ENCODE measurements at places on chromosomes 2 and 18.

- no peak for DNase-seq
Observed at GRCh38 chr2:181770150-181770549, 89.8 kb upstream of the NEUROD1 start.

DNA sequence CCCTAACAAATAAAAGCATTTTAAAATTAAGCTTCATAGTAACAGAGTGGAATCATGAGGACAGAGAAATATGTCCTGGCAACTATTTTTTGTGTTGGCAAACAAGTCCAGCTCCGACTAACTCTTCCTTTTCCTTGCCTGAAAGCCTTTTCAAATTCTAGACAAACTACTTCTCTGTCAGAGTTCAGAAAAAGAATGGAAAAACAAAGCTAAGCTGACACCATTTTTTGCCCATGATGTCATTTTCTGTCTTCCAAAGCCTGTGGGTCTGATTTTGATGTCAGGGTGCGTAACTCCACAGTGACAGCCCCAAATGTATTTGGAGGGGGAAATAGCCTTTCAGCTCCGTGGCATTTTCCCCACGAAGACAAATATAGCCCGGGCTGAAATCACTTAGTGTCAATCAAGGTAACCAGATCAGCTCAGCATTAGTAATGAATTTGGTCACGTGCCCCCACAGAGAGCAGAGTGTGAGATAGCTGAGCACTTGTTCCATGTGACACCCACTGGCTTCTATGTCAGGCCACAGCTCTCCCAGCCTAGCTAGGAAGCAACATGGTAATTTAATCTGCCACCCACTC lies 233.0 kb upstream of the SIX2 start:
- peak; percentile 34 for DNase-seq

DNA sequence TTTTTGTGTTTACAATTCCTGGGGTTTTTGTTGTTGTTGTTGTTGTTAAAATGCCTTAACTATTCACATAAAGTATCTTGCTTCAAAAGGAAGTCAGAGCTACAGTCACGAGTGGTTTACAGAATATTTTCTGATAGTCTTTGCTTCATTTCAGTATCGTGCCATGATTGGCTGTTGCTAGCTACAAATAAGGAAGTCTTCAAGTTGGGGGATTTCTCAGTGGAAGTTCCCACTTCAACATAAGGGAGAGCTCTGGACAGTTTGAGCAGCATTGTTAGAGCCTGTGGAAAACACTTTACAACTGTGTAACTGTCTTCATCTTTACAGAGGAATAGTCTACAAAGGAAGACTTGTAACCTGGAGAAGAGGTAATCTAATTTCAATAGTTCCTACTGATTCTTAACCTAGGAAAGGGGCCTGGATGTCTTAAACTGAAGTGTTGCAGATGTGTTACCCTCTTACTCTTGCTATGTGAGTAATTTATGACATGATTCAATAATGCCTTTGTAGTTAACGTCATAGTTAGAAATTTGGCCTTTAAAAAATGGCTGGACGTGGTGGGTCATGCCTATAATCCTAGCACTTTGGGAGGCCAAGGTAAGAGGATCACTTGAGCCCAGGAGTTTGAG lies 23.4 kb upstream of the TANK start:
- peak; percentile 89 for DNase-seq

DNA sequence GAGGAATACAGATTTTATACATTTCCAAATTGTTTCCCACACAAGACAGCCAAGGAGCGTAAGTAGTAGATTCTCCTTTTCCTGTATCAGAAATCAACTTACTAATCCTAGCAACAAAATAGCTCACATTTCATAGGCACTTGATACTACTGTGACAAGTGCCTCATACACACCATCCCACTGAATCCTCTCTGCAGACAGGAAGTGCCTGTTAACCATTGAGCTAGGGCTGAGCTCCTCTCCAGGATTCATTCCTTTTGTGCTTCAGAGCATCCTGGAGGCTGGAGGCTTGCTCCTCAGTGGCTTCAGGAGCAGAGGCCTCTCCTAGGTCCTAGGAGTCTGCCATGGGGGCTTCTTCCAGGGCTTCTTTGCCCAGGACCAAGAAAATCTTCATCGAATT lies 20.8 kb upstream of the ZNF396 start:
- DNase-seq = no peak

DNA sequence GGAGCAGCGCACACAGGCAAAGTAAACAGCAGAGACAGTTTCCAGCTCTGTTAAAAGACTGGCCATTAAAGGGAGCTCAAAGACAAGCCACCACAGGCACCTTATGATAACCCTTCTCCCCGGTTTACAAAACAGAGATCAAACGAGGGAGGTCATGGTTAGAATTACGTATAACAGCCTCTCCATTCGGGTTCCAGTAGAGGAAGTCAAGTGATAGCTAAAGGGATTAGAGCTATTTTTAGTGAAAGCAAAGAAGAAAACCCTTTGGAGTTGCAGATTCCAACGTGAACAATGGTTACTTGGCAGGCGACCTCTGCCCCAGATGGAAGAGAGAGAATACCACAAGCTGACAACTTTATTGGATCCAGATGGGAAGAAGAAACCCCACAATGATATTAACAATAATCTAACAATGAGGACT lies 31.2 kb upstream of the EDAR start:
- peak; percentile 46 for DNase-seq

DNA sequence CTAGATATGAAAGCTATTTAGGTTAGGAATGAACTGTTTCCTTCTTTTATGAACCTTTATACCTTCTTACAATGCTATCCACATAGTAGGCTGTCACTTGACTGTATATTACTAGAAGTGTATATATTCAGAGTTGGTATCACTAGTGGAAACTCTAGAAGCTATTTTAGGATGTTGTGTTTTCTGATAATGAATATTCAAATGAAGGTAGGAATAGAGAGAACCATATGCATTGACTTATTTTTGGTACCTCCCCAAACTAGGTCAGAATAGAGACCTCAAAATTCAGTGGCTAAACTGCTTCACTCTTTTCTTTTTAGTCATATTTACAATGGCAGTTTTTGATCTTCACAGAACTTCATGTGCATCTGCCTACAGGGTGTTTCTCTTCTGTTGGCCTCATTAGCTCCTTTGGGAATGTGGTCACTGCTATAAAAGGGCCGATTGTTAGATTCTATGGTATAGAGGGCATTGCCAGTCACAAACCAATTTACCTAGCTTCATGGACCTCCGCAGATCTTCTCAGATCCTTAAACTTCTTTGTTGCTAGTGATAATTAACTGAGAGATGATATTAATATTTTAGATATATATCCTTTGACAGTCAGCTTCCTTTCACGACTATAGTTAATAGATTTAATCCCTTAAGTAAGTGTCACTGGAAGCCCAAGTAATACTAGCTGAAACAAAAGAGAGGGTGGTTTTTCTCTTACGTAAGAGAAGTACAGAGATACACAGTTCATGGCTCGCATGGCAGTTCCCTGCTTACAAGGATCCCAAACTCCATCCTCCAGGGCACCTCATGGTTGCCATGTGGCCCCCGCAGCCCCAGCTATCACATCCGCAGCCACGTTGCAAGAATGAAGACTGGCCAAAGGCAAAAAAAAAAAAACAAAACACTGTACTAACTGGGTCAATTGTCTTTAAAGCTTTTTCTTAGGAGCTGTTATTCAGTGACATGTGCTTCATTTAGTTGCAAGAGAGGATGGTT lies 61.0 kb downstream of the TSPYL6 start:
- no peak for DNase-seq

DNA sequence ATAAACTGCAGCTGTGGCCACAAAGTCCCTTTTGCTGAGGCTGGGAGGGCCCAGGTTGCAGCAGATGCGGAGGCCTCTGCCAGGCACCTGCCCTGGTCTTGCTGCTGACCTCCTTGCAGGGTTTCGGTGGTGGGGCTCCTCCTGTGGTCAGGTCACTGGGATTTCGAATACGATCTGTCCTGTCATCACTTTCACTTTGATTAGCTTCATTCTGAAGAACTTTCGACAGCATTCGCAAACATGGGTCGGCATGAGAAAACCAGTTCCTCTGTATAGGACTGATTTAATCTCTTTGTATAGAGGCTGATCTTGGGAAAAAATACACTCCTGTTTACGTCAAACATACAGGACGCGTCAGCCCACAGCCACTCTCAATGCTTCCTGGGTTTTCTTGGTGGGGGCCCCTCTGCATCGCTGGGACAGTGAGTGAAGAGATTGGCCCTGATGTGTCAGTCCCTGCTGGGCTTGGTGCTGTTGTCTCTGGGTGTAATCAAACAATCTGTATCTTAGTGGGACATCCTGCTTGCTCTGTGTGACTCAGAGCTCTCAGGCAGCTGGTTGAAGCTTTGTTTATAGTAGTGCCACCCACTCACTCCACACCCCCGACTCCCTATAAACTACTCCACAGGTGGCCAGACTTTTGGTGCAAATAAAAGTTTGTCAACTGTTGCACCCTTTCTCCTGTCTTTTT lies 209.4 kb upstream of the CXCR4 start:
- DNase-seq = peak; percentile 16

DNA sequence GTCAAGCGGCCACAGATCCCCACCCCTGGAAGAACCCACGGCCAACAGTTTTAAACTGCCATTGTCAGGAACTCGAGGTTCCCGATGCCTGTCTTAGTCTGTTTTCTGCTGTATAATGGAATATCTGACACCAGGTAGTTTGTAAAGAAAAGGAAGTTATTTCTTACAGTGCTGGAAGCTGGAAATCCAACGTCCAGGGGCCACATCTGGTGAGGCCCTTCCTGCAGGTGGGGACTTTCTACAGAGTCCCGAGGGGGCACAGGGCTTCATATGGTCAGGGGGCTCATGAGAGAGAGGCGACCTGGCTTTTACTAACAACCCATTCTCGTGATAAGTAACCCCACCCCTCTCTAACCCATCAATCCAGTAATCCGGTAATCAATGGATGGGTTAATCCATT lies 501.6 kb upstream of the MYT1L start:
- no peak for DNase-seq

DNA sequence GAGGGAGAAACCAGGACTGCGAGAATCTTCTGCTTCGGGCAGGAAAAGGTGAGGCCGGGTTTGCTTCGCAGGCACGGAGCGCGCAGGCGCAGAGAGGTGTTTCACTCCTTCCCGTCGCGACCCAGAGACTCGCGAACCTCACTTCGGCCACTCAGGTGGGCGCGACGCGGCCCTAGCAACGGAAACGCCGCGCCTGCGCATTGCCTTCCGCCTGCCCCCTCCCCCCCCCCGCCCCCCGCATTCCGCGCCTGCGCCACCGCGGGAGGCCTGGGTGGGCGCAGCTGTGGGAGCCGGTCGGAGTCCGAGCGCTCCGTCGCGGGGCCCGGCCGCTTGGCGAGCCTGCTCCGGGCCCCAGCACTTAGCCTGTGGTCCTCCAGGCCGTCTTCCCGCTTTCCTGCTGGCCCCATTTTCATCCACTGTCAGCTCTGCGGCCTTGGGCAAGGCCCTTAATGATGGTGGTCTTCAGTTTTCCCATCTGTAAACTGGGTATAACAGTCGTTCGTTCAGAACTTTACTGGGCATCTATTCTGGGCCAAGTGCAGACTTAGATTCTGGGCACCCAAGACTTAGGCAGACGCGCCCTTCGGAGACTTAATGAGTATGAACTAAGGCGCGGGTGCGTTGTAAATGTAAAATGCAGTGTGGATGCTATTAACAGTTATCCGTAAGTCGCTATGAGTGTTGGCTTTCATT lies 62.1 kb upstream of the ACKR3 start:
- no peak for DNase-seq

DNA sequence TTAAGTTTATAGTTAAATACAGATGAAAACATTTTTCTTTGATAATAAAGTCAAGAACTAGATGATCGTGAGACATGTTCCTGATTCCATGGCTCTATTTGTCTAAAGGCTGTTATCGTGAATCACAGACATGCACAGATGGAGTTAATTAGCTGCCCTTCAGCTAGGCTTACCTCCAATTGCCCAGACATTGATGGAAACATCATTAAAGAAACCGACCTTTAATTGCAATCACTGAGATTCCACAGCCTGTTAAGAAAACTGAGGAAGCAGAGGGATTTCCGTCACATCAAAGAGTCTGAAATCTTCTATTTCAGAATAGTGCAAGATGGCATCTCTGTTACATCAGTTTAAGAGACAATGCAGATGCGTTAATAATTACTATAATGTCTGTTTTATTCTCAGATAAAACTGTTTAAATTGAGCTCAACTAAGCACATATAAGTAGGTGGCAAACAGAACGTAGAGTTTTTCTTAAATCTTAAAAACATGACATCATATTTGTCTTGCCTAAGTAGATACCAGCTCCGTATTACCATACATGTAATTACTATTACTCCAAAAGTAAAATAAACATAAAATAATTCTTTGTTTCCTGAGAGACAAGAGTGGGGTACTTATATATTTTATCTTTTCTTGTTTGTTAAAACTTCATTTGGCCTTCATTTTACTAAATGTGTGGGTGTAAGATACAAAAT lies 23.9 kb upstream of the CRACDL start:
- DNase-seq = no peak

GRCh38 chr2:101722864-101723263 lies 25.4 kb downstream of the MAP4K4 start:
- no peak for DNase-seq

DNA sequence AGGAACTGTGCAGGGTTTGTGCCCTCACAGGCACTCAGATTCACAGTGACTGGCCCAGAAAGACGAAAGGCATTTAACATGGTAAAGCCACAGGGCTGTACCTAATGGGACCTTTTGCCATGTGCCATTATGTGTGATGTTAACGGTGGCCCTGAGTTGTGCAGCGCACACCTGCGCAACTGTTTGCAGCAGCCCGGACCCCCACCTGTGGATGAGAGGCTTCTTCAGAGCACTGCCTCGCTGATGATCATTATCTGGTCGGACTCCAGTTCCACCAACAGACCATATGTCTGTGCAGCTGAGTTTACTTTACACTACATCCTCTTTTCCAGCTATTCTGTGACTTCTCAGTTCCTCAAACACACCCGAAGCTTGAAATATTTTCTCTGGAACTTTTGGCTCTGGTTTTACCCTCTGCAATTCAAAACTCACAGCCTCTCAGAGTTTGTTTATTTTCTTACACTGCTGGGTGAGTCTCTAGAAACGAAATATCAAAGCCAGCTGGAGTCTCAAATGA lies 35.6 kb upstream of the UBE2F start:
- DNase-seq = peak; percentile 72

DNA sequence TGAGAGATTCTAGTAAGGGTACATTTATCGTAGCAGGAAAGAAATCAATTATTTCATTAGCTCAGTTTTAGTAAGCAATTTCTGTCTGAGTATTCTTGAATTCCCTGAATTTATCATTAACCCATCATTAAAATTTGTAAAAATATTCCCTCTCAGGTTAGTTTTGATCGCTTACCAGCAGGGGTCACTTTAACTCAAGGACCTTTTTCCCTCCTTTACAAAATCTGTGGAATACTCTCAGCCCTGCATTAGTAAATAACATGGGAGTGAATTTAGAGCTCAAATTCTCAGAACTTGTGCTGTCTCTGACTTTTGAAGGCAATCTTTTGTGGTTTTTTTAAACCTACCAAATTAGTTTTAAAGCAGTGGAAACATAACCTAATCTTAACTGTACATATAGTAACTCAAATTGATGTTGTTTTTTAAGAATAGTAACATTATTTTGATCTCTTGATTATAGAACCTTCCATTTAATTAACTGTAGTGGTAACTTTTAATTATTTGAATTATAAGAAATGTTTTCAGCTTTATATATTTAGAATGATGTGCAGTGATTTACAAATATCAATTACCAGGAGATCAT lies 97.2 kb downstream of the AGPS start:
- peak; percentile 48 for DNase-seq

Measured in fibroblast of villous mesenchyme (primary cell).